Stimulated activated naive CD4-positive, alpha-beta T cell treated with Interleukin-2 at 50 U/mL for 16 hours (primary cell): ENCODE measurements at places on chromosomes 12 and 14.

DNA sequence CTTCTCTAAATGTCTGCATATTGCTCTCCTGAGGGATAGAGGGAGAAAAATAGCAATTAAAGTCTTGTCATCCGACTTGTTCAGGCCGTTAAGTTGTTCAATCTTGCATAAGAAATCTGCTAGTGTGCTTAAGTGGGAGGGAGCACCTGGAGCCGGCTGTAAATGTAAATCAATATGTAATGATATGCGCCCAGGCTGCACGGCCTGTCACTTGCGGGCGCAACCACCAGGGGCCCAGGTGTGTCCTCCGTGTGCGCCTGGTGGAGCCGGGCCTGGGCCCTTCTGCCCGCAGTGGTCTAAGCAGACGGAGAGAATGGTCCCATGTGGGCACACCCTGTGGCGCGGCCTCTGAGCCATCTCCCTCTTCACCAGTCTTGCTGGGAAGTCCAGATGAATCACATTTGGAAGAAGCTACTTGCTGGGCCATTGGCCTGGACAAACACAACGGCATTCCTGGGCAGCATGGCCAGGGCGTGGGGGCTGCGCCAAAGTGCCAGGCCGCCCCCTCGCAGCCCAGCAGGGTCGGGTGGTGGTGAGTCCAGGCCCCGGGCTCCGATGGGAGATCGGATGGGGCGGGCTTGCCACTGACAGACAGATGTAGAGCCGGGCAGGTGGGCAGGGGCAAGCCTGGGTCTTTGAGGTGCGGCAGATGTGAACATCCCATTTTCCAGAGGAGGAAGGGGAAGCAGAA lies 193.3 kb upstream of the C14orf180 start:
- DNase-seq, result no peak

DNA sequence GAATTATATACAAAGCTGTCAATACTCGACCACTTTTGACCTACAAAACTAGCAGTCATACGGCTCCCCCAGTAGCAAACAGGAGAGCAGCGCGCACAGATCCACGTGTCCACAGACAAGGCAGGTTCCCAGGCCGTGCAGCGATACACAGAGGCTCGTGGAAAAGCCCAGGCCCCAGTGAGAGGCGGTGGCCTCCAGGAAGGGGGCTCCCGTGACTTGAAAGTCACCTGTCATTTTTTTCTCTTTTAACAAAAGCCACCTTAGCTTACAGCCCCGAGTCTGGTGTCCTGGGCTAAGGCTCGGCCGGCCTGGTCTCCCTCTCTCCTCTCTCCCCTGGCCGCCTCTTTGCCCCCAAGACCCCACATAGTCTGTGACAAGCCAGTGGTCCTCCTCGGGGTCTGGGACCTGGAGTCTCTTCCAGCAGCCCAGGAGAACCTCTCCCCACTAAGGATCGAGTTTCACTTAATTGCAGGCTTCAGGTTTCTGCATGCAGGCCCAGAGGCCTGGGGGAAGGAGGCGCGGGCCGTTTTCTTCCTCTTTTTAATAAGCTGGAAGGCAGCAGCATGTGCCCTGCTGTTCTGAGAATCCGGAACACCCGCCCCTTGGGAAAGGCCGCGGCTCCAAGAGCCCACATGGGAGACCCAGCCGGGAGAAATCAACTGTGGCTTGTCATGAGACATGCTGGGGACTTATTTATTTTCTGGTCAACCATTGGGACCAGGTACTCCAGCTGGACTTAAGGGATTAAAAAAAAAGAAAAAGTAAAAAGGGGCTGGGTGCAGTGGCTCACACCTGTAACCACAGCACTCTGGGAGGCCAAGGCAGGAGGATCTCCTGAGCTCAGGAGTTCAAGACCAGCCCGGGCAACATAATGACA lies 15.9 kb downstream of the NCOR2 start:
- DNase-seq, result no peak

DNA sequence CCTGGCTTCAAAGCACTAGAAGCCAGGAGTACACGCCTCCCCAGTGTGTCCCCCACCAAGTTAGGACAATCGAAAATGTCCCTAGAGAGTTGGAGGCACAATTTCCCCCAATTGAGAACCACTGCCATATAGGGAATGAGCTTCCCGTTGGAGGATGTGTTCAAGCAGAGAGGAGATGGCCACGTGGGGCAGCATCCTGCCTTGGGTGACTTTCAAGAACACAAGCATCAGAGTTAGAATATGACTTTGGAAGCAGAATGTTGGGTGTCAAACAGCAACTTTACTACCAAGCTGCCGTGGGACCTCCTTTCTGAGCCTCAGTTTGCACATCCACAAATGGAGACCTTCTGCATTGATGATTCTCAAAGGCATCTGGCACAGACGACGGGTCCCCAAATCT lies 56.5 kb downstream of the RFLNA start:
- no peak for DNase-seq

GRCh38 chr12:71360013-71360412 lies 79.6 kb upstream of the LGR5 start:
- no peak for DNase-seq

DNA sequence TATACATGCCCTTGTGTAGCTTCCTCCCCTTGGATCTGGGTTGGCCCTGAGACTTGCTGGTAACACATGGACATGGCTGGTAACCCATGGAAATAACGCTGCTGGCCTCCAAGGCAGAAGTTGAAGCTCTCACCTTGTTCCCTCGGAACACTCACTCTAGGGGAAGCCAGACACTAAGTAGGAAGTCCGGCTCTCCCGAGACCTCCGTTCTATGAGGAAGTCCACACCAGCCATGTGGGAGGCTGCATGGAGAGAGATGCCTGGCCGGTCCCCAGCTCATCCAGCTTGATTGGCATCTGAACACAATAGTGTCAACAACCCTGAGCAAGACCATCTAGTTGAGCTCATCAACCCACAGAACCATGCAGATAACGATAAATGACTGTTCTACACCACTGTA lies 39.7 kb upstream of the VRK1 start:
- DNase-seq, result no peak
